ENCODE measurements at places on chromosomes 16 and 17. TPM values are rescaled to one million over a fixed set of nuclear protein-coding genes. Genes with fewer than 3 reads are reported as not detected.
A peak's percentile ranks its signal among the peaks of the same experiment; 100 is the strongest.

USP31 gene
- polyA plus RNA-seq = 9.8 TPM

DNA sequence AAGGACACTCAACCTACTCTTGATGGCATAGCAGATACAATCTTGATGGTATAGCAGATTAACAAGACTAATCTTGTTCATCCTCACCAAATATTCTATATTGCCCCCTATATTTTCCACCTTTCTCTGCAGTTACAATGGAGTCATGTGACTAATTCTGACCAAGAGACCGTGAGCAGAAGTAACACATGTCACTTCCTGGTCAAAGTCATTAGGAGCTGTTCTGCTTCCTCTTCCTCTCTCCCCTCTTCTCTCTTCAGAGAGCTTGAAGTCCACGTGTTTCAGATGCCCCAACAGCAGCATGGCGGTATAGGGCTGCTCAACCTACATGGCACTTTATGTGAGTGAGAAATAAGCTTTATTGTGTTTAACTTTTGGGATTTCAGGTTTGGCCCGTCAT is 55.3 kb upstream of the ERCC4 start:
- no peak for DNase-seq

DNA sequence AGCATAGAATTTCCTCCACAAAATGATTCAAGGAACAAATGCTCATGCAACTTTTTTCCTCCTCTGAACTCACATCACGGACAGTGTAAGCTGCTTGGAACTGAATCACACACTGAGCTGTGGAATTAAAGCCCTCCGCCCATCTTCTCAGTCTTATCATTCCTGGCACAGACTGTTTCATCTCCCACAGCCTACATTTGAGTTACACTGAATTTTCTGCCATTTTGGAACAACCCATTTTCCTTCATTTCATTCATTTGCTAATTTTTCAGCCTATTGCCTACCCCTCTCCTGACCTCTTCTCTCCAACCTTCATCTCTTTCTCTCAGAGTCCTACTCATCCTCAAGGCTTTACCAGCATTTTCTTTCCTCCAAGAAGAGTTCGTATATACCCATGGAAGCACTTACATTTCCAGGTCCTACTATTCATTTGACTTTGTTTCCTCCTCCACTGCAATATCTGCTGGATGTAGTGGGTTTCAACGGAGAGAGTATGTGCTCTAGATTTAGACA is 39.1 kb upstream of the TOM1L1 start:
- DNase-seq = no peak

GRCh38 chr17:14156689-14157088 is 80.0 kb downstream of the CDRT15 start:
- DNase-seq = no peak

- no peak for DNase-seq
Measured at GRCh38 chr17:80021600-80021999, 14.1 kb downstream of the TBC1D16 start.

DNA sequence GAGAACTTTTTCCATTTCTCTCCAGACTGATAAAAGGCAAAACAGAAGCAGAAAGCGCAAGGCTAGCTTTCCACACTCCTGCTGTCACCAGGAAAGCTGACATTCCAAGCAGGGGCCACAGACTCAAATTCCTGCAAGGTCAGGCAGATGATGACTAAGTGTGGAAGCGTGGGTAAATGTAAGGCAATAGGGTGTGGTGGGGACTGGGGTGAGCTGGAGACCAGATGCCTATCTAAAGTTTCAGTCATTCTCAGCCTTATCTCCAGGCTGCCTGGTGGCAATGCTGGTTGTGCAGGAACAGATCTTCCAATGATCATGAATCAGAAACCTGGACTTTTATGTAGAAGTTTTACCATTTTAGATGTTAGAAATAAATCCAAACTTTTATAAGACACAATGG is 224.1 kb downstream of the GSG1L start:
- no peak for DNase-seq

DNA sequence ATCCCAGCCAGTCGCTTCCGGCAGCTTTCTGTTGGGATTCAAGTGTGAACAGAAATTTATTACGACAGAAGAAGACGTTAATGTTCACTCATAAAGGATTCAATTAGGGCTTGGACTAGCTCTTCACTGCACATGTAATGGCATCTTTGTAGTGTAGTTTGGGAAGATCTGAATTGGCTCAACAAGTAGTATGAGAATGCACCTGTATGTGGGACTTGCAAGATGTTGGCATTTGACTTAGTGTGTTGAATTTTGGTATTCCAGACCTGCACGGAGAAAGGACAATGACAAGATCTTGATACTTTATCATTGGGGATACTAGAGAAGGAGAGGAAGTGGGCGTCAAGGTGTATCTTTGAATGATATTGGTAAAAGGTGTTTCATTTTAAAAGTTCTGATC is 1.2 kb downstream of the PSMD11 start:
- no peak for DNase-seq

PPM1D gene
- polyA plus RNA-seq = 13.5 TPM

DNA sequence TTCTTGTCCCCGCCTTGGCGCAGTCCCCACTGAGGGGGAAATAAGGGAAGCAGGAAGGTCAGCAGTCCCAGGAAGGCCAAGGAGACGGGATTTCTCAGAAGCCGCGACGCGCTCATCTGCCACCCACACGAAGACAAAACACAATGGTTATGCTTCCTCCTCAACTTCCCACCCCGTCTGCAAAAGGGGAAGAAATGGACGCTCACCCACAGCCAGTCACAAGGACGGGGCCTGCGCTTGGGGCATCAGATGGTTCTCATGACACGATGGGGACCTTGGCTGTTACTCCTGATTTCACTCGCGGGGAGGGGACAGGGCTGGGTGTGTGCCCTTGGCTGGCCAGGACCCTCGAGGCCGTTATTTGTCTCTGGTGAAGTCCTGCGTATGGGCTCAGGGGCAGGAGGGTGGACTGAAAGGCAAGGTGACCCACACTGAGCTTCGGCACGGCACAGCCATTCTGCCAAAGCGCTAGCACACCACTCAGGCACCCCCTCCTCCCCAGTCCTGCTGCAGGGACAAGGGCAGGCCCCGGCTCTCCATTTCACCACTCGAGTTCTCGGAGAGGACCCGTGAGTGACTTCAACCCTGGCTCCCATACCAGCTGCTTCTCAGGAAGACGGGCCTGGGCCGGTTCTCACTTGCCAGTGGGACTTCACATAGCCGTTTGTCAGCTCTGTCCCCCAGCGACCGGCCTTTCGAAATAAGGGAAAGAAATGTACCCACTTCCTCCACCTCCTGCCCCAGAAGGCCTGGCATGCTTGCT is 84.5 kb downstream of the ABR start:
- DNase-seq = no peak

TNFRSF12A gene
- polyA plus RNA-seq = 314 TPM

GRCh38 chr17:67515490-67516083 is 138.5 kb downstream of the PITPNC1 start:
- DNase-seq = no peak

ADAD2 gene
- not detected for polyA plus RNA-seq

- DNase-seq = peak; percentile 56
Measured at GRCh38 chr17:27296428-27296979, 2.6 kb downstream of the WSB1 start.

Data from A549 (cell line).